Ascending aorta (tissue), 2 donors: ENCODE measurements at places on chromosomes 1 and 21.
A peak's percentile ranks its signal among the peaks of the same experiment; 100 is the strongest.

GRCh38 chr1:201791051-201791778, 37.7 kb upstream of the IPO9 start:
- DNase-seq = peak; percentile 50

- DNase-seq = no peak
Observed at GRCh38 chr1:206023695-206024094, at the start of gene CTSE. CTSE (minus strand) TSS chr1:206023895; CDS start chr1:206023791, 104 bp downstream.

DNA sequence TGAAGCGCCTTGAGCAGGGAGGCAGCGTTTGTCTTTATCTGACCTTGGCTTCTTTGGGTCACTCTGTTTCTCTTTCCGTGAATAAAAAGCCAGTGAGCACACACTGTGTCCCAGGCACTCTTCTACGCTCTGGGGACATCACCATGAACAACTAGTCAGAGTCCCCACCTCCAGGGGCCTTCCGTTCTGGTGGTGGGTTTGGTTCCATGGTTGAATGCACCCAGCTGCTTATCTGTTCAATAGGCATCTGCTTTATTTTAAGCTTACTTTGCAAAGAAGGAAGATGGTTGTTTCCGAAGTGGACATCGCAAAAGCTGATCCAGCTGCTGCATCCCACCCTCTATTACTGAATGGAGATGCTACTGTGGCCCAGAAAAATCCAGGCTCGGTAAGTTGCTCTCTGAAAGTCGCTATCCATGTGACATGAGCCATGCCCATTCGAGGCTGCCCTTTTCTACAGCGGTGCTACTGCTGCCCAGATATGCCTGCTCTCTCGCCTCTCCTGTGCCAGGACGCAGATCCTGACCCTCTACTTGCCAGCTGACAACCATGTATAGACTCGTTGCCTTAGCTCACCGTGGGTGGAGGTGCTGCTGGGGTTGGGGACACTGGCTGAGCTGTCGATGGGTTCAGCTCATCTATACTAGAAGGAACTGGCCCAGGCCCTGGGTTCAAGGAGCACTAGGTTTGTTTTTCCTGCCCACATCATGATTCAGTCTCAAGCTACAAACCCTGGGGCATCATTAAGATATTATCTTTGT, 5.9 kb downstream of the MX1 start:
- no peak for DNase-seq

GRCh38 chr1:206885341-206886060, 11.7 kb upstream of the IL24 start:
- DNase-seq = no peak

DNA sequence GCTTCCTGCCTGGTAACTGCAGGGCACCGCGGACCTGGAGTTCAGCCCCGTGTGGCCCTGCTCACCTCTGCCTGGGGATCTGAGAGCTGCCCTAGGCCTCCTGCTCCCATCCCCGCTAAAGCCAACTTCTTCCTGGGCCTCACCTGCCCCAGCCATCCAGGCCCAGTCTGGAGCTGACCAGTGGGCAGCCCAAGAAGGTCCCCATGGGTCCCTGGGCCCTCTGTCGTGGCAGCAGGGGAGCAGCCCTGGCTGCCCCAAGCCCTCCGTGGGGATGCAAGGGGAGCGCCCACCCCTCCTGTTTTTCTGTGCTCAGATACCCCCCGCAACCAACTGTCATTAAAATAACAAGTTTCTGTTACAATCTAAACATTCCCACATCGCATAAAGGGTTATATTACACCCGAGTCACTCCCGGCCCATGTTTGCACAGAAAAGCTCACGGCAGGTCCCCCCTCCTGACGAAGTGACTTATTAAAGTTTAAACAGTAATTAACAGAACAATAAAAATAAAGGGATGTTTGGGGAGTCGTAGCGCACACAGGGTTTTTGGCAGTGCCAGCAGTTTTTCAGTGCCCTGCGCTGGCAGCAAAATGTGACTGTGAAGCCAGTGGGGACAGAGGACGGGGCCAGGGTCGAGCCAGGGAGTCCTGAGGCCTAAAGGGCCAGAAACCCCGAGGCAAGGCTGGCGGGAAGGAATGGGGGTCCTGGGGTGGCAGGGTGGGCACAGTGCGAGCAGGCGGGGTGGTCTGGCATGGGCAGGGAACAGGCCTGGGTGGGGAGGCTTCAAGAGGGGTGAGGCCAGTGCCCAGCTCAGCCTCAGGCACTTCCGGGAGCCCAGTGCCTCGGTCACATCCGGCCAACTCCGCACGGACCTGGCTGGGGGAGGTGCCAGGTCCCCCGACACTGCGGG, 121.5 kb downstream of the CASZ1 start:
- DNase-seq = no peak

- DNase-seq = peak; percentile 72
Observed at GRCh38 chr1:44237721-44238457, 24.6 kb downstream of the DMAP1 start.

DNA sequence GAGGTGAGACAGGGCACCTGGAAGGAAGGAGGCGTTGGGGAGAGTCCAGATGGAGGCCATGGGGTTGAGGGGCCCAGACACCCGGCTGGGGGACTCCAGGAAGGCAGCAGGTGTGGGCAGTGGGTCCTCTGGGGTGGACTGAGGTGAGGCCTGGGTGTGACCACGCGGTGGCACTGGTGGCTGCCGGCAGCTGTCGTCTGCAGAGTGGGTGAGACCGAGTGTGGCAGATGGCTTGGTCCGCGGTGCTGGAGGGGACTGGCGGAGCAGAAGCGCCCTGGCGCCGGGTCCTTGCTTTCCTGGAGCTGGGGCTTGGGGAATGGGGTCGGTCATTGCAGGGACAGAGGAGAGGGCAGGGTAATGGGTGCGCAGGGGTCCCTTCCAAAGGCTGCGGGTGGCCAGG, 12.5 kb downstream of the AGRN start:
- DNase-seq = no peak

- peak; percentile 61 for DNase-seq
Observed at GRCh38 chr1:181141431-181141910, 53.0 kb downstream of the IER5 start.

DNA sequence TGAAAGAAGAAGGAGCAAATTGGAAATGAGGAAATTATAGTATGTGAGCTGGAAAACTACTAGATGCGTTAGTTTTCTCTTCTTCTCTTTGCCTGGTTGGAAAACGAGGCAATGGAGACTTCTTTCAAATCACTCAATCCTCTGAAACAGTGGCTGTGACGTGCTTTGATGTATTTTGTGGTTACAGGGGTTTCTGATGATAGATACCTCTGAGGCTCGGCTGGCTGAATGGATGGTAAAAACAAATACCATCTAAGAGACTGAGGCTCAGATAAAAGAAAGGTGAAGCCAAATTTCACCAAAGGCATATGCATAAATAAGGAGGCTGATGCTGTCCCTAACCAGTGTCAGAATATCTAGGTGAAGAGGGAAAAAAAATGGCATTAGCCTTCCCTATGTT, 15.1 kb downstream of the MAB21L3 start:
- DNase-seq = no peak

DNA sequence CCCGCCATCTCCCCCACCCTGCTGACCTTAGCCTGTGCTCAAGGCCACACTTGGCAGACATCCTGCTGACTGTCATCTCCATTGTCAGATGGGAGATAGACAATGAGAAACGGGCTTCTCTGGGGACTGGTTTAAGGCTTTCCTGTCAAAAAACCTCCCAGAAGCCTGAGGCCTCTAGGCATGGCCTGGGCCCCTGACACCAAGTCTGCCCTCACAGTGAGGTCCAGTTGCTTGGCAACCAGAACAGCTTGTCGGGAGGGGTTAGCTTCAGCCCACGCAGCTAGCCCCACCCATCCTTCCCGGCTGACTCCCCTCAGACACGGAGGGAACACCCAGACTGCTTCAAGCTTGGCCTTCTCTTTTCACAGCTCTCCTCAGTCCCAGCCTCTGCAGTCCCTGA, 11.0 kb downstream of the PLEKHA6 start:
- DNase-seq = peak; percentile 79

GRCh38 chr1:28236656-28237322, 865 bp downstream of the ATP5IF1 start:
- DNase-seq = no peak

- no peak for DNase-seq
Observed at GRCh38 chr21:24826822-24827221, 780.5 kb downstream of the MRPL39 start.

- DNase-seq = no peak
Observed at GRCh38 chr1:92482665-92483609, 3.8 kb downstream of the GFI1 start.

DNA sequence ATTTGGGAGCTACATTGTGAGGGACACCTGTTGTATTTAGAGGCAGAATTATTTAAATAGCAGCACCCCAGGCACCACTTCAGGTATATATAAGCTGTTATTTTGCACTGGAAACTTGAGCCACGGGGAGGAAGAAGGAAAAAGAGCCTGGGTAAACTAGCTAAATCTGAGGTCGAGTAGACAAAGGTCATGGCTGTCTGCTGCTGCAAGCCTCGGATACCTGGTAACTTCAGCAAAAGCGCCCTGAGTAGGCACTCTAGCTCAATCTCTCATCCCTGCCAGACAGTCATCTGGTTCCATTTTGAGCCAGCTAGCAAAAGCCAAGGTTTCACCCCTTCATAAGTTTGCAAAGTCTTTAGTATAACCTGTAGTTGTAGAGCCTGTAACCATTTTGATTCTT, 101.9 kb upstream of the ZNF644 start:
- no peak for DNase-seq

GRCh38 chr1:93729502-93729901, 47.9 kb upstream of the BCAR3 start:
- DNase-seq = no peak

DNA sequence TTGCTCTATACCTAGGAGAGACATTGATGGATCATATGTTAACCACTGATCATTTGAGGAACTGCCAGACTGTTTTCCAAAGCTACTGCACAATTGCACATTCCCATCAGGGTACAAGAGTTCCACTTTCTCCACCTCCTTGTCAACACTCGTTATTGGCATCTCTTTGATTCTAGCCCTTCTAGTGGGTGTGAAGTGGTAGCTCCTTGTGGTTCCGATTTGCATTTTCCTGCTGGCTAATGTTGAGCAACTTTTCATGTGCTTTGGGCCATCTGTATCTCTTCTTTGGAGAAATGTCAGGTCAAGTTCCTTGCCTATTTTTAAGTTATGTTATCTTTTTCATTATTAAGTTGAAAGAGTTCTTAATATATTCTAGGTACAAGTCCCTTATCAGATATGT, 90.1 kb downstream of the DMRTB1 start:
- peak; percentile 9 for DNase-seq

- no peak for DNase-seq
Observed at GRCh38 chr1:239274242-239274830, 112.0 kb upstream of the CHRM3 start.

- DNase-seq = peak; percentile 66
Observed at GRCh38 chr1:152182944-152183361, 23.9 kb upstream of the RPTN start.
